ENCODE measurements at places on chromosomes 3 and 15. TPM values are rescaled to one million over a fixed set of nuclear protein-coding genes. Genes with fewer than 3 reads are reported as not detected.

Gene MKRN2OS
- not detected for total RNA-seq

DNA sequence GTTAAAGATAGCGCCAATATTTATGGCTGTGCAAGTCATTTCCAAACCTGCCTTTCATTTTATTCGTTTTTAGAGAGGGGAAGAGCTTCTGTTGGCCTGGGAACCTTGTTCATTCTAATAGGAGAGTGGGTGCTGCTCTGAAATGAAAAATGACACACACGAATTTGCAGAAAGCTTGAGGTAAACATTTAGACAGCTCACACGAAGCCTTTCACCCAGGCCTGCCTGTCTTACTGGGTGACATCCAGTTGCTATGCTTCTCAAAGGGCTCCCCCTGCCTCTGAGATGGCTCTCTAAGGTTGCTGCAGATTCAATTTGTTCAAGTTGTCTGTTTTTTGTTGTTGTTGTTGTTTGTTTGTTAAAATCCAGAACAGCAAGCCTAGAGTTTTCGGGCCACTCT is 18.2 kb downstream of the PEX5L start:
- no peak for DNase-seq
- H3K4me3 ChIP-seq = no peak overlapping the region
- no peak overlapping the region for H3K27ac ChIP-seq
- peaks cover 11% of the 10 kb centered on the region for H3K27me3 ChIP-seq
- no peaks in the 10 kb centered on the region for H3K4me1 ChIP-seq

Gene VPS8
- total RNA-seq = 37.6 TPM

DNA sequence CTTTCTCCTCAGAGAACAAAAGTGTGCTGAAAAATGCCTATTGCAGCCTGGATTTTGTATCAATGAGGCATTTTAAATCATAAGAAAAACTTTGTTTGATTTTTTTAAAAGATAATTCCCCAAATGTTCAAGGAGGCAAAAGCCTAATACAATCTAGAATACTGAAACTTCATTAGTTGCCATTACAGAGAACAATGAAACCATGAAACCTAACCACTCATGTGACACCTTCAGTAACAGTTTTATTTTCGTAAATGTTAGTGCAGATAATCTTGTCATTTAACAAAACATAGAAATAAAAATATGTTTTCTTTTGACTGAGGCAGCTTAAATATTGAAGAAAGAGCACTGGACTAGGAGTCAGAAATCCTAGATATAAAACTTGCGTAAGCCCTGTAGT is 655.9 kb downstream of the RBMS3 start:
- no peak for DNase-seq
- H3K4me3 ChIP-seq = no peak overlapping the region
- H3K27me3 ChIP-seq = no peaks in the 10 kb centered on the region
- H3K4me1 ChIP-seq = no peaks in the 10 kb centered on the region
- no peak overlapping the region for H3K27ac ChIP-seq
- no peaks in the 10 kb centered on the region for H3K36me3 ChIP-seq

DNA sequence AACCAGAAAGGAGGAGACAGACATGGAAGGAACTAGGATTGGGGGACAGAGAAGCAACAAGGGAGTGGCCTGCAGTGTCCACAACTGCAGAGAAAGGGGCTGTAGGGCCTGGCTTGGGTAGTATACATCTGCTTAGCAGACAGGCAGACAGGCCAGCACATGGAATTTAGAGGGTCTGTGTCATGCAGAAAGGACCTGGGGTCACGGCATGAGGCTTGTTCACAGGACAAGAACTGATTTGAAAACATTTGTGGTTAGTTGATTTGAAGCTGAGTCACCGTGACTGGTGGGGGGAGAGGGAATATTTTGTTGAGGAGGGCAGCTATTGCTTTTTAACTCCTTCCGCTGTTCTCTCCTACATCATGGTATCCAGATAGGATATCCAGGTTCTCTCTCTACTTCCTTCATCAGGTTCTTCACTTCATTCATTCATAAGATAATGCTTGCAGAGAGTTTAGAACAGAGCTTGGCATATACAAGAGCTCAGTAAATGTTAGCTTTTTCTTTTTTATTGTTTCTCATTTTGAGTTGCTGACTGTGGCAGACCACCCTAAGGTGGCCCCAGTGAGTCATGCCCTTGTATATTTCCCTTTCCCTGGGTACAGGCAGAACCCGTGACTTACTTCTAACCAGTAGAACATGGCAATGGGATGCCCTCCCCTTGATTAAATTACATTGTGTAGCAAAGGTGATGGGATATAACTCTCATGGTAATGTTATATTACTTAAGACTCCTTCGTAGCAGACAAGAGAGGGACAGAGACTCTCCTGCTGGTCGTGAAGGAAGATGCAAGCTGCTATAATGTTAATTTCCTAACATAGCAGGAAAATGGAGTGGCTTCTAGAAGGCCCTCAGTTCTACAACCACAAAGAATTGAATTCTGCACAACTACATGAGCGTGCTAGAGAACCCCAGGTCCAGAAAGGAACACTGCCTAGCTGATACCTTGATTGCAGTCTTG is 95.0 kb upstream of the NMNAT3 start:
- no peak for DNase-seq
- H3K27me3 ChIP-seq = peaks cover 13% of the 10 kb centered on the region

DNA sequence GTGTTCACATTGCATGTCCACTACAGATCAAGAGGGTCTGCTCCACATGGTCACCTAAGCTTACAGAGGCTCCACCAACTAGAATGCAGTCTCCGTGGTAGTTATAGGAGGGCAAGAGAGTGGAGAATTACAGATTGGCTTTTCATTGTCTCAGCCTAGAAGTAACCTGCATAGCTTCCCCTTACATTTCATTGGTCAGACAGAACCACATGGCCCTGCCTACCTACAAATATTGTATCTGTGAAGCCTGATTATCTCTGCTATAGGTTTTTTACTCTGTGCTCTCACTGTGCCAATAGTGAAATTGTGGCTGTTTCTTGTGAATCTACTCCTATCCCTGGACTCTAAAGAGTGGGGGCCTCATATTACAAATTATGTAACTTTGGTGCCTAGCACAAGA is 2.5 kb upstream of the TLNRD1 start:
- peak overlapping the region; percentile 5 for H3K27ac ChIP-seq
- no peaks in the 10 kb centered on the region for H3K27me3 ChIP-seq
- peaks cover 36% of the 10 kb centered on the region for H3K4me1 ChIP-seq
- no peak overlapping the region for H3K4me3 ChIP-seq
- DNase-seq = no peak

Gene SATB1
- 2.7 TPM for total RNA-seq

DNA sequence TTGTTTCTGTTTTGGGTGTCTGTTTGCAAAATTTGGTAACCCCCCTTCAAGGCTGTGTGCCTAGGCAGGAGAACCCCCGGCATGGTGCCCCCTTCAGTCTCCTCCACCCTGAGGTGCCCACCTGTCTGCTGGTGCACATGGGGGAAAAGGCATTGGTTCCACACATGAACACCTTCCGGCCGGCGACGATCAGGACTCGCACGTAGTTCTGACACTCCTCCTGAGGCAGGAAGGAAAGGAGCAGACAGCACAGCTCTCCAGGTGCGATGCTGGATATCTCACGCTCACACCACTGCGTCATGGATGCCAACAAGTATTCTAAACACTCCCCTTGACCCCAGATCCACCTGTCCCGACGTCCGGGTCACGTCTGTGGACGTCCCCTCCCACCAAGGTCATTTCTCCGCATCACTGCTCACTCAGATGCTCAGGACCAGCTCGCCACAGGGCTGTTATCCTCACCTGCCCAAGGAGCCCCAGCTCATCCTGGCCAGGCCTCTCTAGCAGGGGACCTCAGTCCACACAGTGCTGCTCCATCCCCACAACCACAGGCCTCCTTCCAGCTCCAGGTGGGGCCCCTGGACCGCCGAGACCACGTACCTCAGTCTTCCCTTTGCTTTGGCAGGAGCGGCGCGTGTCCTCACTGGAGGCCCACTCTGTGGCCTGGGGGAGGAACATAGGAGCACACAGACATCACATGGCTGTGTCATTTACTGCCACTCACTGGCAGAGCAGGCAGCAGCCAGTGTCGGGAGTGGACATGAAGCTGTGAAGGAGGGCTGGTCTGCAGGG is 99.0 kb downstream of the SEMA5B start:
- DNase-seq = no peak
- H3K27me3 ChIP-seq = no peaks in the 10 kb centered on the region
- H3K4me1 ChIP-seq = no peaks in the 10 kb centered on the region
- H3K4me3 ChIP-seq = no peak overlapping the region
- H3K27ac ChIP-seq = no peak overlapping the region

DNA sequence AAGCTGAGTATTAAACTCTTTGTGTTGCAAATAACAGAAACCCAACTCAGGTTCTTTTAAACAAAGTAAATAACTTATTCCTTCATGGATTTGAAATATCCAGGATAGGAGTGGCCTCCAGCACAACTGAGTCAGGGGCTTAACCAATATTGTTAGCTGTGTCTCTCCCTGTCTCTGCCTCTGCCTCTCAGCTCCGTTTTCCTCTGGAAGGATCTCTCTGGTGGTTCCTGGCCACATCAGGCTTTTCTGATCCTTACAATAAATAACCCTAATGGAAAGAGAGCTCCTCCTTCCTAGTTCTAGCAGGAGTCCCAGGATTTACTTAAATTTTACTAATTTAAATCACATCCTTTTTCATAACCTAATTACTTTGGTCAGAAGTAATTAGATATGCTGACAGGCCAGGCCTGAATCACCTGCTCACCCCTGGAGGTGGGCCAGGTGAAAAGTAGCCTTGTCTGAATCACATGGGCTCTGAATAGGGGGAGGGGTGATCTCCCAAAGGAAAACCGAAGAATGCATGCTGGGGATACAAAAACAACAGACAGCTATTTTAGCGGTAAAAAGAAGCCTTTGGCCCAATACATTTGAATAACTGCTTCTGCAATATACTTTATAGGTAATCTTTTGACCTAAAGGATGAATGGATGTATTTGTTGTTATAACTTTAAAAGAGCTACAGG is 75.4 kb downstream of the REC114 start:
- H3K27ac ChIP-seq = no peak overlapping the region
- no peaks in the 10 kb centered on the region for H3K4me1 ChIP-seq
- H3K4me3 ChIP-seq = no peak overlapping the region
- no peaks in the 10 kb centered on the region for H3K27me3 ChIP-seq
- H3K36me3 ChIP-seq = no peaks in the 10 kb centered on the region
- DNase-seq = no peak

- no peaks in the 10 kb centered on the region for H3K36me3 ChIP-seq
- H3K27ac ChIP-seq = no peak overlapping the region
- no peak overlapping the region for H3K4me3 ChIP-seq
- H3K27me3 ChIP-seq = peaks cover 28% of the 10 kb centered on the region
- DNase-seq = no peak
Observed at GRCh38 chr15:81504170-81504905, 130.3 kb upstream of the TMC3 start.

GRCh38 chr3:66401675-66402491 is 98.9 kb downstream of the LRIG1 start:
- DNase-seq = no peak
- no peak overlapping the region for H3K27ac ChIP-seq
- H3K27me3 ChIP-seq = no peaks in the 10 kb centered on the region
- H3K4me1 ChIP-seq = no peaks in the 10 kb centered on the region
- H3K36me3 ChIP-seq = no peaks in the 10 kb centered on the region

DNA sequence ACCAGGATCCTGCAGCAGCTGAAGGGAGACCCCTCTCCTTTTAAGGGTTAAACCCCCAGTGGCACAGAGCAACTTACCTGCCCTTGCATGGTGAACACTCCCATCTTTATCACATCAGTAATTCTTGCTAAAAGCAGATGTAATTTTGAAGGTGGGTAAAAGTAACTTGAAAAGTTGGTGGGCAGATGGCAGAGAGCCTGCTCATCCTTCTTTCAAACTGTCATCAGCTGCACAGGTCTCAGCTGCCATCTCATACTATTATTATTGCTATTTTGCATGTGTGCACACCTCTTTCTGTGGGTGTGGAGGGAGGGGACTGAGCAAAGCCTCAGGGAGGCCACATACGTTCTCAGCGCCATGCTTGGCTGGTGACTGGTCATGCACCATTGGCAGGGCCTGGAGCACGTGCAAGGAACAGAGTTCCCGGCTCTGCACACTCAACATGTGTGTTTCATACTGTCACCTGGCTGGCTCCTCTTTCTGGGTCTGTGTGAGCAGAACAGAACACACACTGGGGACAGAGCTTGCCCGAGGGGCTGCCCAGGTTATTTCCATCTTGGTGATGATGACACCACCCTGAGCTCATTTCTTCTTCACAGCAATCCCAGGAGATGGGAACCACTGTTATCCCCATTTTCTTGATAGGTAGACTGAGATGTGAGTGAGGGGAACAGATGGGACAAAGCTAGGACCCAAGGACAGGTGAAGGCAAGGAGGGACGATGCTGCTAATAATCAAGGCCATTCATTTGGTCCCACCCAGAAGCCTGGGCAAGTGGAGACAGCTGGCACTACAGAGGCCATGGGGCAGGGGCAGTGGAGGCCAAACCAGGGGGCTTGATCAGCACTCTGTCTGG is 95.8 kb upstream of the KLF13 start:
- peaks cover 9% of the 10 kb centered on the region for H3K4me1 ChIP-seq
- H3K27me3 ChIP-seq = no peaks in the 10 kb centered on the region
- DNase-seq = no peak
- no peaks in the 10 kb centered on the region for H3K36me3 ChIP-seq
- H3K27ac ChIP-seq = no peak overlapping the region

GRCh38 chr3:100893108-100893507 is 100.1 kb downstream of the ABI3BP start:
- H3K27ac ChIP-seq = no peak overlapping the region
- H3K36me3 ChIP-seq = no peaks in the 10 kb centered on the region
- no peaks in the 10 kb centered on the region for H3K27me3 ChIP-seq
- H3K4me3 ChIP-seq = no peak overlapping the region

DNA sequence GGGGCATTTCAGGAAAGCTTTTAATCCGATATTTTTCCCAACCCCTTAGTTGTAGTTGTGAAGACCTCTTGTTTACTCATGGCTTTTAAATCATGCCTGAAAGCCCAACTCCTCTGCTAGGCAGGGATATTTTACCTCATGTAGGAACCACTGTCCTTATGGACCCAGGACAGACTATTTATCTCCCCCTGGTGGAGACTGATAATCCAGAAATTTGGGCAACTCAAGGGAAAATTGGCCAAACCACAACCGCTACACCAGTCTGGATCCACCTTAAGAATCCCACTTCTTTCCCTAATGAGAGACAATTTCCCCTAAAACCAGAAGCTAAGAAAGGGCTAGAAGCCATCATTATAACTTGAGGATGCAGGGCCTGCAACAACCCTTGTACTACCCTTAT is 248.1 kb upstream of the STAC start:
- no peak for DNase-seq
- H3K27ac ChIP-seq = no peak overlapping the region
- H3K36me3 ChIP-seq = no peaks in the 10 kb centered on the region
- H3K27me3 ChIP-seq = no peaks in the 10 kb centered on the region
- no peaks in the 10 kb centered on the region for H3K4me1 ChIP-seq
- H3K4me3 ChIP-seq = no peak overlapping the region

Gene C3orf85
- not detected for total RNA-seq

- no peak overlapping the region for H3K27ac ChIP-seq
- no peaks in the 10 kb centered on the region for H3K4me1 ChIP-seq
- no peaks in the 10 kb centered on the region for H3K36me3 ChIP-seq
- no peaks in the 10 kb centered on the region for H3K27me3 ChIP-seq
- no peak overlapping the region for H3K4me3 ChIP-seq
Observed at GRCh38 chr15:34644851-34645250, 61.4 kb upstream of the GOLGA8B start.

Gene NOX5
- 0.91 TPM for total RNA-seq
